Type B pancreatic cell (in vitro differentiated cells): ENCODE measurements at places on chromosomes 11 and 22. TPM values are rescaled to one million over a fixed set of nuclear protein-coding genes. Genes with fewer than 3 reads are reported as not detected.

- H3K4me1 ChIP-seq, result peaks cover 3% of the 10 kb centered on the region
- H3K4me3 ChIP-seq, result no peak overlapping the region
- H3K27ac ChIP-seq, result no peak overlapping the region
These were observed 14.4 kb upstream of the OOSP1 start for GRCh38 chr11:59923813-59924212.

DNA sequence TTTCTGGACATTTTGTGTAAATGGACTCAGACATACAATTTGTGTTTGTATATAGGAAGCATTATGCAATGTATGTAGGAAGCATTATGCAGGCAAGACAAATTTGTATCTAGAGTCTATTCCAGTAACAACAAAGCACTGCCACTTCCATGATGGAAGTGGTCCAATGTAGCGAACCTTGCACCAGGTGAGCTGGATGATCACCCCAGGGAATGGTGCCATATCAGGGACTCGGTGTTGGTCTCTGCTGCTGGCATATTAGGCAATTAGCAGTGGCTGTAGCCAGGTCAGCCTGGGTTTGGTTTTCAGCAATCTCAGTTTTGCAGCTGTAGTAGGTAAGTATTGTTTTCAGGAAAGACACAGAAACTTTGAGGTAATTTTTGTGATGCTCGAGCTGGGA is 12.8 kb downstream of the ZFP91 start:
- no peak for DNase-seq
- no peaks in the 10 kb centered on the region for H3K27me3 ChIP-seq
- no peak overlapping the region for H3K4me3 ChIP-seq

Gene RPS3
- 3,170 and 3,442 TPM in 2 replicates for total RNA-seq

Gene OR51L1
- not detected in 2 replicates for total RNA-seq
